ENCODE measurements at places on chromosomes 1 and 21.

GRCh38 chr1:184056921-184057555 is 5.5 kb downstream of the TSEN15 start:
- DNase-seq = no peak

GRCh38 chr1:201826830-201827229 is 2.1 kb upstream of the IPO9 start:
- DNase-seq = no peak

- DNase-seq = no peak
These were observed 34.6 kb downstream of the NRDC start for GRCh38 chr1:51843948-51844347.

DNA sequence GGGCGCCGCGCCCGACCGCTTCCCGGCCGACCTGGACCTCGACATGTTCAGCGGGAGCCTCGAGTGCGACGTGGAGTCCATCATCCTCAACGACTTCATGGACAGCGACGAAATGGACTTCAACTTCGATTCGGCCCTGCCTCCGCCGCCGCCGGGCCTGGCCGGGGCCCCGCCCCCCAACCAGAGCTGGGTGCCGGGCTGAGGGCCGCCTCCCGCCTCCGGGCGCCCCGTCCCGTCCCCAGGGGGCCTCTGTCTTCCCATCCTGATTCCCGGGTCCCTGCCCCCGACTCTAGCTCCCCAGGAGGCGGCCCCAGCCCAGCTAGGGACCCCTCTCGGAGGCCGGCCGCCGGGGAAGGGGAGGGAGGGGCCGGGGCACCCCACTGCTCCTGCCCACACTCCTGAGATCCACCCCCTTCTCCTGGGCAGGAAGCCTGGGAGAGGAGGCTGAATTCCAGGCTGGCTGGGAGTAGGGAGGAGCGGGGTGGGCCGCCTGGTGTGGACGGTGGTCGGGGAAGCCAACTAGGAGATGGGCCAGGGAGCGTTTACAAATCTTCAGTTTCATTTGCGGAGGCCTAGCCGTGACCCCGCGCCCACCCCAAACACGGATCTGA is 21.4 kb downstream of the FOXO6 start:
- DNase-seq = no peak

- DNase-seq = no peak
These were observed 9.6 kb downstream of the RAB25 start for GRCh38 chr1:156070548-156070947.

- peak; percentile 57 for DNase-seq
These were observed 169.9 kb downstream of the LRRC7 start for GRCh38 chr1:69737527-69738185.

- no peak for DNase-seq
These were observed 58.9 kb upstream of the LRRC8D start for GRCh38 chr1:89761901-89762300.

DNA sequence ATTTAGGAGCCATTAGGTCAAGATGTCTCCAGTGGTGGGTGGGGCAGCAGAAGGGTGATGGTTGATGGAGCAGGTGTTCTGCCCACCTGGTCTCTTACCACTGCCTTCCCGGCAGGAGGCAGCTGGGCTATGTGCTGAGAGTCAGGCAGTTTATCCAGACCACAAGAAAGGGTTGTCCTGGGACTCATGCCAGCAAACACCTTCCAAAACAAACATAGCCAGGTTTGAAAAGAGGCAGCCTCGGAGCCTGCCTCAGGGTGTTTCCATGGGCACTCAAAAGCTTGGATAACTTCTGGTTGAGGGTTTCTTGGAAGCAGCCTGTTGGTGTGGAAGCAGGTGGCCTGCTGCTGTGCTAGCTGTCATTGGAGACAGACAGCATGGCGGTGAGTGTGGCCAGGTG is 187.2 kb downstream of the PCP4 start:
- peak; percentile 93 for DNase-seq

- DNase-seq = no peak
These were observed 8.2 kb downstream of the DNALI1 start for GRCh38 chr1:37564892-37565291.

GRCh38 chr1:18540136-18540765 is 59.5 kb downstream of the KLHDC7A start:
- DNase-seq = no peak

DNA sequence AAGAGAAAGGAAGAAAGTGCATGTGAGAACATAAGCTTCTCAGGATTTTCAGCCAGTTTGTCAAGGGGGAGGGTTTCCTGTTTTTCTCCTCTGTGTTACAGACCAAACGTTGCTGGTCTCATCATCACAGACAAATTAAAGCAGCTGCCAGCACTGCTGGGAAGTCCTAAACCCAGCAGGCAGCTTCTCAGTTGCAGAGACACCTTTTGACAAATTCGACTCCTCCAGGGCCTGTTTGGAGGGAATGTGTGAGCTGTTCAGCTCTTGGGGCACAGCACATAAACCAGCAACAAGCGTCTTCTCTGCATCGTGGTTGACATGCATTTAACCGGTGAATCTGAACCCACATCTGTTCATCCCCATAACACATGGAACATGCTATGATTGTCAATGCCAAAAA is 454.6 kb upstream of the RUNX1 start:
- DNase-seq = peak; percentile 19

GRCh38 chr1:63155437-63155836 is 166.9 kb upstream of the FOXD3 start:
- no peak for DNase-seq

DNA sequence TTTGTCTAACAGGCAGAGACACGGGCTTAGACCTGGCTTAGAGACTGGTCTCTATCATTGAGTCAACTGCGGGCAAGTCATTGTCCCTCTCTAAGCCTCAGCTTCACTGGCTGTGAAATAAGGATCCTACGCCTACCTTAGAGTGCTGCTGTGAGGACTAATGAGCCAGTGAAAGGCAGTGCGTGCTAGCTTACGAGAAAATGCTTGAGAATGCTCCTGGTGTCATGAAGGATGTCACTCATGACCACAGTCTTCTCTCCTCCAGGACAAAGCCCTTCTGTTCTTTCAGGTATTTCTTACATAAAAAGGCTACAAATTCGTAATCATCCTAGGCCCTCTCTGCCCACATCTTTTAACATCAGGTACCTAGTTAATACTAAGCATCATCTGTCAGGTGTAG is 16.5 kb upstream of the A3GALT2 start:
- DNase-seq = no peak
